ENCODE measurements at places on chromosomes 7 and 10.

DNA sequence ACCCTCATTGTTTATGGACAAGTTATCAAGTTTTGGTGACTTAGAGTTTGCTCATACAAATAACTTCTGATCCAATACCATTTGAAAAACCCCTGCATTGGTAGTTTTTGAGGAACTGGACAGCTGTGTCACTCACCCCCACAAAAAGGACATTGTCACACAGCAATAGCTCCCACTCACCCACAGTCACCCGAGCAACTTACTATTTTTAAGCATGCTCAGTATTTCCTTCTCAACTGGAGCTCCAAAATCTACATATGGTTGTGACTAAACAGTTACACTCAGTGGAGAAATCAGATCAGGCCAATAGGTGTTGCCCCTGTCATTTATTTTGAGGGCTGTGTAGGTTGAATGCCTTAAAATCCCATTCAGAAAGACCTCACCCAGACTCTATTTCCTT lies 165.2 kb upstream of the AUTS2 start:
- no peak for DNase-seq

GRCh38 chr10:93364966-93365365 lies 117.2 kb downstream of the MYOF start:
- no peak for DNase-seq

DNA sequence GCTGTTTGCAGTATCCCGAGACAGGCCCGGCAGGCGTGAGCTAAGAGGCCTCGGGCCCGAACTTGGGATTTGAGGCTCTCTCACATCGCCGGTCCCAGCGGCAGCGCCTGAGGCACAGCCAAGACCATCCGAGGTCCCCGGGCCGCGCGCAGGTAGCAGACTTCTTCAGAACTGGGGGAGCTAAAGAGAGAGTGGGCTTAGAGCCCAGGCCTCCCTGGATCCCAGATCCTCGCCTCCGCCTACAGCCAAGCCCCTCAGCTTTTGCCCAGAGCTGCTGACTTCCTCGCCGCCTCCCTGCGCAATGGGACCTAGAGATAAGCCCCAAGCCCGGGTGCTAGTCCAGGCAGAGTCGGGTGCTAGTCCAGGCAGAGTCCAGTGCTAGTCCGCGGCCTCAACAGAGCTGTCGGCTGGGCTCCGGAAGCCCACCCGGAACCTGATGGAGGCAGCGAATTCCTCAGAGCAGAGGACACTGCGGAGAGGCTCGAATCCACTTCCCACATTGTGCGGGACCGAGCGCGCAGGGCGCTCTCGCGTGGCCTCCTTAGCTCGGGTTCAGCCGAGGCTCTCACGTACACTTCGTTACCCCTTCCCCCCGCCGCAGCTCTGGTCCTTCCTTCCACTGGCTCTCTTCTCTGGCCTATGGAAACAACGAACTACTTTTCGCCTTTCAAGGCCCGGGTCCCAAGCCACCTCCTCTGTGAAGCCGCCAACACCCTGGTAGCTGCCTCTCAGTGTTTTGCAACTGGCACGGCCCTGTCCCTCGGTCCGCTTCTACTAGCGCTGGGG lies 5.8 kb downstream of the LBX1 start:
- DNase-seq: no peak

DNA sequence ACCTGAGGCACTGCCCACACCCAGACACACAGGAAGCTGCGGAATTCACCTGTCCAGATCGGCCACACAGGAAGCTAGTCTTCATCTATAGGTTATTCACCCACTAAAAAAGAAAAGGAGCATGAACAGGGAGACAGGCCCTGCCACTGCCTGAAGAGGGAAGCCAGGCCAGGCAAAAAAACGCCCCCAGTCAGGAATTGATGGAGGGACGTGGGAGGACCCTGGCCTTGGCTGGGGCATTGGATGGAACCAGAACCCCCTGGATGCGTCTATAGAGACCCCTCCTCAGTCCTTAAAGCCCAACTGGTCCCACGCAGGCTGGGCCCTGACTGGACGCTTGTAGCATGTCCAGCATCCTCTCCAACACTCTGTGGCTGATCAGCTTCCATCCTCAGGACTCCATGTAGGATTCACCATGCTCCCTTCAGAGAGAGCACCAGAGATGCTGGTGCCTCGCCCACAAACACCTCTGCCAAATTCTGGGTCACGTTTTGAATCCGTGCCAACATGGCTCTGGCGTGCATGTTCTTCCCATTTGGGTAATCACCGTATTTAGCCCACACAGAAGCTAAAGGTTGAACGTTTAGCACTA lies 259.3 kb upstream of the TCERG1L start:
- no peak for DNase-seq

- no peak for DNase-seq
Observed at GRCh38 chr7:146176860-146177259, 60.3 kb downstream of the CNTNAP2 start.

- DNase-seq: no peak
Observed at GRCh38 chr7:29033584-29033983, 75.5 kb upstream of the TRIL start.

DNA sequence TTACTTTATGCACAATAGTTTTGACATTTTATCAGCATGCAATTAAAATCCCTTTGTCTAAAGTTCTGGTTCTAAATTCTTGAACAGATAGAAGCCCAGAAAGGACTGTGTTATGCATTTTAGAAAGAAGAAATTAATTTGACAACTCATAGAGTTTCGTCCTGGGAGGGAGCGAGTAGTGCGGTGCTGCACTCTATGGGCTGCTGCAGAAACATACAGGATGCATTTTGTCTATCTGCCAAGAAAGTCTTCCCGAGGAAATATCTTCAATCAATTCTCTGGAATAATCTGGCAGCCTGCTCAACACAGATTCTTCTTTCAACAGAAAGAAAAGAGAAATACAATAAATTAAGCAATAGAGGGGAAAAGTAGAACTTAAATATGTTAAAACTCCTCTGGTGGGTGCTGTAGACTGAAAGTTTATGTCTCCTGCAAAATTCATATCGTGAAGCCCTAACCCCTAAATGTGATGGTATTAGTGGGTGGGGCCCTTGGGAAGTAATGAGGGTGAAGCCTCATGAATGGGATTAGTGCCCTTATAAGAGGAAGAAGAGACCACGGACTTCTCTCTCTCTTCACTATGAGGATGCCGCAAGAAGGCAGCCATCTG lies 39.0 kb upstream of the IFRD1 start:
- peak; percentile 24 for DNase-seq

GRCh38 chr7:3780525-3780924 lies 479.5 kb downstream of the SDK1 start:
- no peak for DNase-seq

- no peak for DNase-seq
Observed at GRCh38 chr7:37376386-37376785, 72.3 kb downstream of the ELMO1 start.

- no peak for DNase-seq
Observed at GRCh38 chr10:100791369-100792058, 46.1 kb downstream of the PAX2 start.

- peak; percentile 93 for DNase-seq
Observed at GRCh38 chr10:5449823-5450222, 37.5 kb downstream of the NET1 start.

DNA sequence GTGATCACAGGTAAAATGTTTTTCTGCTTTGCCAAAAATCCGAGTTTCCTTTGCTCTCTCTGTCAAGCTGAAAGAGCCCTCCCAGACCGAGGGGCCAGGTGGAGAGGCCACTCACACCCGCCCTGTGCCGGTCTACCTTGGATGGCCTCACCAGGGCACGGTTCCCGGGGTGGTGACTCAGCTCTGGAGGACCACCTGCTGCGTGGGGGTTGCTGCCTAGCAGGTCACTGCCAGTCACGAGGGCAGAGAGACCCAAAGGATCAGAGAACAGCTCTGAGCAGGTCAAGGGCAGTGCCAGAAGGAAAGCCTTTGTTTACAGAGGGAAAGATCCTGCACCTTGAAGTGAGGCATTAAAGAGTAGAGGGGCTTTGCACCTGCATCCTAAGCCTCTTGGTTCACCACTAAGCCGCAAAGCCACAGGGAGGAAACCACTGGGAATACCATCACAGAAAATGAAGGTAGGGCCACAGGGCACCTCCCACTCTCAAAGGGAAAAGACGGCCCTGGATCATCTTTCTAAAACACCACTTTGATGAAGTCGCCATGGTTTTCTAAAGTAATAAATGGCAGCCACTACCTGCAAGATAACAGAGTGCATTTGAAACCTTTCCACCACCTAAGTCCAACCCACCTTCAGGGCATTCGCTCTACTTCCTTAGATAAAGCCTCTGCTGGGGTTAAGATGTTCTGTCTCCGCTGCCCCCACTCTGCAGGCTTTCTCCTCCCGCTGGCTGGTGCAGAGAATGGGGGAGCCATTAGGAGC lies 160.3 kb upstream of the KLF14 start:
- no peak for DNase-seq

- no peak for DNase-seq
Observed at GRCh38 chr7:159145490-159145855, 806 bp upstream of the VIPR2 start.

DNA sequence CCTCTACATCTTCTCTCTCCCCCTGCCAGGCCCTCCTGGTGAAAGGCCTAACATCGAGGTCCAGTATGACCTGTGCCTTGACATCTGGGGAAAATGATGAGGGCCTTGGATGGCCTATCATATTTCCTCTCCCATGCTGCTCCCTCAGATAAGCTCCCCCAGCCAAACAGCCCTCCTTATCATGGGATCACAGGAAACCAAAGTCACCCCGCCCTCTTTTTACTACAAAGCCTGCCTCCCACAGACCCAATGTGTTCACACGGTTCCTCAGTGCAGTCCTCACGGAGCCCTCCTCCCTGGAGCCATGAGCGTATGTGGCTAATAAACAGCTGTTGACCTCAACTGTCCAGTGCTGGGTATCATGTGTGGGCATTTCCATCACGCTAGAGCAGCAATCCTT lies 32.0 kb downstream of the C10orf90 start:
- peak; percentile 97 for DNase-seq

DNA sequence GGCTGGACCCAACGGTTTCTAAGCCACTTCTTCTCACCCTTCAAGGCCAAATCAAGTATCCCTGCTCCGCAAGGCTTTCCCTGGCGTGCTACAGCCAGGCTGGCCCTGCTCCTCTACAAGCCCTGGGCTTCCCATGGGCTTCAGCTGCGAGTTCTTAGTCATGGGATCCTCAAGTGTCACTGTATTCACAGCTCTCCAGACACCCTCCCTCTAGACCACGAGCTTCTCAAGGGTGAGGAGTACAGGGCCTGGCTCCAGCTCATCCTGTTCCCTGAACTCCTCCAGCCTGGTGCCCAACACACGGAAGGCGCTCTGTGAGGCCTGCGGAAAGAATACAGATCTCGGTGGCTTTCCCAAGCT lies 38.8 kb downstream of the FAM53B start:
- no peak for DNase-seq

- DNase-seq: no peak
Observed at GRCh38 chr7:135285547-135286233, 52.1 kb downstream of the STRA8 start.

- no peak for DNase-seq
Observed at GRCh38 chr10:96450529-96451207, 63.1 kb downstream of the TLL2 start.

DNA sequence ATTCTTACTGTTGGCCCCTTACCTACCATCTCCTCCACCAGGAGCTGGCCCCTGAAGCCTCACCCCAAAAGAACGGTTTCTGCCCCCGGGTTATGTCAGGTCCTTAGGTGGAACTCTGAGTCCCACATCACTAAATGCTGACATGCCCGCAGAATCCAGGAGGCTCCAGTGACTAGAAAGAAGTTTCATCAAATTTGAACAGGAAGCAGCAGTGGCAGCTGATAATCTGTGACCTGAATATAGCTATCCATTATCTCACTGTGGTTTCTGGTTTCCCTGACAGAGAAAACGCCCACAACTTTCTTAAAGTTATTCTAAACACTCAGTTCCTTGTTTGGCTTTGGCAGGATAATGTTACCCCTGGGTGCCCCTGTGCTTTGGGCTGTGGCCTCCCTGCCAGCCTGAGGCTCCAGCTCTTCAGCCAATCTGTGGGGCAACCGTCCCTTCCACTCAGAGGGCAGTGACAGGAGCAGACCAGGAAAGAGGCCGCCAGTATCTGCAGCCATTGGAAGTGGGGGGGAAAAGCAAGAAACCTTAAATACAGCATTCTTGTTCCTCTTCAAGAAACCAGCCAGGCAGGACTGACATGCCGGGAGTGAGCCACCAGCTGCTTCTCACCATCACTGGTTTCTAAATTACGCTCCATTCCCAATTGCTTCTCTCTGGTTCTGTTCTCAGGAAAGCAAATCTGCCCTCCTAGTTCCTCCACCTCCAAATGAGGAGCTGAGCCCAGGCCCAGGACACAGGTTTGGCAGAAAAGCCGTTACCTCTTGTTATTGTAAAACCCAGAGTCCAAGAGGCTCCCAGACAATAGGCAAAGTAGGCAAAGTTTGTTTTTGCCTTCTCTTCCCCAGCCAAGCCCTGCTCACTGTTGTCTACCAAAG lies 41.2 kb upstream of the VCL start:
- peak; percentile 97 for DNase-seq

- no peak for DNase-seq
Observed at GRCh38 chr10:49831352-49832035, 69.4 kb upstream of the OGDHL start.

DNA sequence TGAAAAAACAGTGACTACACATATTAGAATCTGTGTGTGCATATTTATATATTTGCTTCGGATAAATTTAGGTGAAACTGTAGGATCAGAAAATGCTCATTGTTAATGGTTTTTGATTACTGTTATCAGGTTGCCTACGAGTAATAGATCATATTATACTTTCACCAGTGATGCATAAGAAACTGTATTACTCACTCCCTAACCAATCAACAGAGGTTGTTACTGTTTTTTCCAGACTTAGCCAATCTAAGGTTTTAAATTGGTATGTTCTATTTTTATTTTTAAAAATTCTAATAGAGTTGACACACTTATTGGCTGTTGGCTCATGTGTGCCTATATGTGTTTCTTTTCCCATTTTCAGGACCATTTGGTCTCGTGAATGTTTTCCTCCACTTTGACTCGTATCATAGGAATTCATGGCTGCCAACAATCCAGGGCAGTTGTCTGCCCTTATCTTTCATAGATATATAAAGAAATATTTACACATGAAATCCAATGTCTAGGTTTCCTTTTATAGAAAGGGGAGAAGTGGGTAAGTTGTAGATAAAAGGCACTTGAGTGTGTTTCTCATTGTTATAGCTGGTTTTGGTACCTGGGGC lies 59.2 kb downstream of the ANLN start:
- DNase-seq: no peak

- peak; percentile 65 for DNase-seq
Observed at GRCh38 chr10:98055841-98056516, 25.6 kb upstream of the CRTAC1 start.

DNA sequence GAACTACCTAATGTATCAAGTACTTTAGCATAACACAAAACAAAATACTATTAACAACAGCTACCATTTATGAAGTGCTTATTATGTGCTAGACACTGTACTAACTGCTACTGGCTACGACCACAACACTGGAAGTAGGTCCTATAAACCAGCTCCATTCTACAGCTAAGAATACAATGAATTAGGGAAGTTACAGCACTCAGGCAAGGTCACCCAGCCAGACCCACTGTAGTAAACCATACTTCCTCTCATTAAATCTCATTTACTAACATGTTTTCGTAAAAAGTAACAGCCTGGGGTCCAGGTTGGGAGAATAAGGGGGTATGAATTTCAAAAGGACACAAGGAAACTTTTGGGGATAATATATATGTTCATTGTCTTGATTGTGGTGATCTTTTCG lies 25.4 kb downstream of the NAPEPLD start:
- peak; percentile 3 for DNase-seq
